HT-29 (cell line): ENCODE measurements at places on chromosomes 1 and 21. TPM values are rescaled to one million over a fixed set of nuclear protein-coding genes. Genes with fewer than 3 reads are reported as not detected.
A peak's percentile ranks its signal among the peaks of the same experiment; 100 is the strongest.

- DNase-seq = no peak
These were observed 13.3 kb downstream of the TRPM2 start for GRCh38 chr21:44366586-44367211.

- peak; percentile 23 for DNase-seq
These were observed 3.8 kb downstream of the CCN1 start for GRCh38 chr1:85584264-85584781.

DNA sequence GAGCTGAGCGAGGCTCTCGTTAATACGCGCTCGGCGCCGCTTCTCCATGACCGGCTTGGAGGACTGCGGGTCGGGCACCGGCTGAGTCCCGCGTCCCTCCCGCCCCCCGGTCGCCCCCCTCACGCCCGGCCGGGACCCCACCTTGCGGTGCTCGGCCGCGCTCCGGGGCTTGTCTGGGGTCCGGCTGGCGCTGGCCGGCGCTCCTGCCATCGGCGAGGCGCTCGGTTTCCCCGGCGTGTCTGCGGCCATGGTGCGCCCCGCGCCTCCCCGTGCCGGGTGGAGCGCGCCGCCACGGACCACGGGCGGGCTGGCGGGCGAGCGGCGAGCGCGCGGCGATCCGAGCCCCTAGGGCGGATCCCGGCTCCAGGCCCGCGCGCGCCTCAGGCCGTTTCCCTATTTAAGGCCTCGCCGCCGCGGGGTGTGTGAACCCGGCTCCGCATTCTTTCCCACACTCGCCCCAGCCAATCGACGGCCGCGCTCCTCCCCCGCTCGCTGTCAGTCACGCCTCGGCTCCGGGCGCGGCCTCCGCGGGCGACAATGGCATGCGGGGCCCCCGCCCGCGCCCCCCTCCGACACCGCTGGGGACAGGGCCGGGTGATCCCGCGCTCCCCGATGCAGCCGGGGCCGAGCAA, at the start of gene HES4:
HES4 (minus strand) TSS at position 373 of the 632 bp plus-strand sequence; CDS start at position 249, 124 bp downstream.
- DNase-seq = peak; percentile 90

- DNase-seq = no peak
These were observed 5.3 kb upstream of the TMEM52 start for GRCh38 chr1:1924386-1924785.

- no peak for DNase-seq
These were observed 6.9 kb downstream of the DNAJC6 start for GRCh38 chr1:65316233-65316632.

- DNase-seq = no peak
These were observed 725.8 kb downstream of the MRPL39 start for GRCh38 chr21:24881506-24881905.

DNA sequence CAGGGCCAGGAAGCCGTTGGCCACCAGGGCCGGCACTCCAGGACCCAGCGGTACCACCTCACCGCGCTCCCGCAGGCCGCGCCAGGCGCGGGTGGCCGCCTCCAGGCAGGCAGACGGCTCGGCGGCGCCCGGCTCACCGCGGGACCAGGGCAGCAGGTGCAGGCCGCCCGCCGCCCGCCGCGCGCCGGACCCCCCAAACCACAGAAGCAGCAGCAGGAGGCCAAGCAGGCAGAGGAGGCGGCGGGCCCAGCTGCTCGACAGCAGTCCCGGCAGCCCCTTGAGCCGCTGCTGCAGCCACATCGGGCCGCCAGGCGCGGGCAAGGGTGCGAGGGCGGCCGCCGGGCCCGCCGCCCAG, 312 bp downstream of the KIAA2013 start:
- DNase-seq = no peak

GRCh38 chr1:188043536-188044245, 1214.9 kb downstream of the PLA2G4A start:
- no peak for DNase-seq

DNA sequence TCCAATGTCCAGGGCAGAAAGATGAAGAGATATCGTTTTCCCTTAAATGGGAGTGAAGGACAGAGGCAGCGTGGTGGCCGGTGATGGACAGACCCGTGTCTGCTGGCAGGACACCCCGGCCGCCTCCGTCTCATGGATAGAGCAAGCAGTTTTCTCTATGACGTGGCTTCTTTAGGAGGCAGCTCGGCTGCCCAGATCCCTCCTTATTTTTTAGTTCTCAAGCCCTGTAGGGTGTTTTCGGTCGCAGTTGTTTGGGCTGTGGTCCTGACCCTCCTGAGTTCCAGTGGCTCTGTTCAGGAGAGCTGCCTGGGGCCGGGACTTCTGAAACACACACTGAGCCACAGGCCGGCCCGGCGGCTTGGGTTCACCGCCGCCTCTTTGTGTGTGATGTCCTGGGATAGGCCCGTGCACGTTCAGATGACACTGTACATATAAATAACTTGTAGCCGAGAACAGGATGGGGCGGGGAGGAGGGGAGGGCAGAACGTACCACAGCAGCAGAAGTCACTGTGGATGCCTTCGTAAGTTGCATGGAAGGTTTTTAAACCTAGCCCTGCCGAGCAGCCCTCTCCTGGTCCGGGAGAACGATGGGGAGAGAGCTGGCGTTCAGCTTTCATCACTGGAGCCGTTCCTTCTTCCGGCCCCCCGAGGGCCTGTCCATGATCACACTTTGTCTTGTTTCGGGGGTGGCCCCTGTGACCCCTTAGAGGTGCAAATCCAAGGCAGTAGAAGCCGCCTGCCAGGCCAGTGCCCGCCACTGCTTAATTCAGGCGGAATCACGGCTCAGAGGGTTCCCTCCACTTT, 65.2 kb downstream of the SIK1 start:
- no peak for DNase-seq

- no peak for DNase-seq
These were observed 1193.4 kb downstream of the NCAM2 start for GRCh38 chr21:22191581-22191980.

DNA sequence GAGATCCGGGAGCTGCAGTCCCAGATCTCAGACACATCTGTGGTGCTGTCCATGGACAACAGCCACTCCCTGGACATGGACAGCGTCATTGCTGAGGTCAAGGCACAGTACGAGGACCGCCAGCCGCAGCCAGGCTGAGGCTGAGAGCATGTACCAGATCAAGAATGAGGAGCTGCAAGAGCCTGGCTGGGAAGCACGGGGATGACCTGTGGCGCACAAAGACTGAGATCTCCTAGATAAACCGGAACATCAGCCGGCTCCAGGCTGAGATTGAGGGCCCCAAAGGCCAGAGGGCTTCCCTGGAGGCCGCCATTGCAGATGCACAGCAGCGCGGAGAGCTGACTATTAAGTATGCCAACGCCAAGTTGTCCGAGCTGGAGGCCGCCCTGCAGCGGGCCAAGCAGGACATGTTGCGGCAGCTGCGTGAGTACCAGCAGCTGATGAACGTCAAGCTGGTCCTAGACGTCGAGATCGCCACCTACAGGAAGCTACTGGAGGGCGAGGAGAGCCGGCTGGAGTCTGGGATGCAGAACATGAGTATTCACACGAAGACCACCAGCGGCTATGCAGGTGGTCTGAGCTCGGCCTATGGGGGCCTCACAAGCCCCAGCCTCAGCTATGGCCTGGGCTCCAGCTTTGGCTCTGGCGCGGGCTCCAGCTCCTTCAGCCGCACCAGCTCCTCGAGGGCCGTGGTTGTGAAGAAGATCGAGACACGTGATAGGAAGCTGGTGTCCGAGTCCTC, 25.5 kb downstream of the ETV3L start:
- DNase-seq = peak; percentile 77

DNA sequence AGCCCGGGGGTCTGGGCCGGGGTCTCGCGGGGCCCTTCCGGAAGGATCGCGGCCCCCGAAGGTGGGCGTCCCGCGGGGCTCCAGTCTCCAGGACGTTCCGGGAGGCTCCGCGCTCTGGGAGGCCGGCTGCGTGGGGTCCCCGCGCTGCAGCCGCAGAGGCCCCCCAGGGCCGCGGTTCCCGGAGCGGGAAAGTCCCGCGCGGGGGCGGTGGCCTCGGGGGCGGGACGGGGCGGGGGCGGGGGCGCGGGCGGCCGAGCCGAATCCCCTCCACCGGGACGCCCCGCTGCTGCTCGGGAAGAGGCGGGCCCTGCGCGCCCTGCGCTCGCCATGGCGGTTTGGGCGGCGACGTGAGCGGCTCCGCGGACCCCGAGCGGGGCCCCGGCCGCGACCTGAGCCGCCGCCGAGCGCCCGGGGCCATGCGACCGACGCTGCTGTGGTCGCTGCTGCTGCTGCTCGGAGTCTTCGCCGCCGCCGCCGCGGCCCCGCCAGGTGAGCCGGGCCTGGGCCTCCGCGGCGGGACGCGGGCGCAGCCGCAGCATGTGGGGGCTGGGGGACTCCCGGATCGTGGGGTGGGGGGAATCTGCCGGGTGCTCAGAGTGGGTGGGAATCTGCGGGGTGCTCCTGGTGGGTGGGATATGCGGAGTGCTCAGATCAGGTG, at the start of gene IFNGR2:
IFNGR2 (plus strand) TSS at position 286 of the 658 bp plus-strand sequence; CDS start at position 417, 131 bp downstream.
- DNase-seq = no peak

- DNase-seq = no peak
These were observed 109.5 kb upstream of the ZNF648 start for GRCh38 chr1:182170891-182171461.

DNA sequence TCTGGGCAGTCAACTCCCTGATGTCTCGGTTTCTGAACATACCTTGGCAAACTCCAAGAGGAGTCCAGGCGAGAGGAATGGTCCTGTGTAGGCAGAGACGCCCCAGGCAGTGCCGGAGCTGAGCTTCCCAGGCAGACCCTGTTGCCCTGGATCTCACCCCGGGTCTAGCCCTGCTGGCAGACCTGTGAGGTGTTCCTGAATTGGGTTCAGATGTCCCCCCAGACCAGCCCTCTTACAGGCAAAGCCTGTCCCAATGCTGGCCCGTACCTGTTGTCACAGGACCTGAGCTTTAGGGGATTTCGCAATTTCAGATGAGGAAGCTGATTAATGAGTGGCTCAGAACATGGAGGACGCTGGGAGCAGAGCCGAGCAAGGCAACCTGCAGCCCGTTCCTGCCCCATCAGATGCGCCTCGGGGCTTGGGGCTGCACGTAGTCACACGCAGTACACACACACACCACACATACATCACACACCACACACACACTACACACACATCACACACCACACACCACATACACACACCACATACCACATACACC, 38.5 kb upstream of the PDE9A start:
- DNase-seq = peak; percentile 52

DNA sequence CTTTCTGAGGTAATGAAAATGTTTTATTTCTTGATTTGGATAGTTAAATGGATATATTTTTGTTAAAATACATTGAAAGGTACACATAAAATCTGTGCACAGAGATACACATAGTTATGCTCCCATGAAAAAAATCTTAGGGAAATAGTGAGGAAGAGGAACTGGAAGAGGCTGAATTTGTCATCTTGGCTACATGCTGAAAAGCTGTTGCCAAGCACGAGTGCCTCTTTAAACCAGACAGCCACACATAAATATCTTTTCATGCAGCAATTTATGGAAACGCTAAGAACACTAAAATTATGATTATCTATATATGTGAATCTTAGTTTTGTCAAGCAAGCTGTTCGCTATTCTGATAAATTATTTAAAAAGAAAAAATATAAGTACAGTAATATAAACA, 12.8 kb upstream of the ADAR start:
- no peak for DNase-seq

DNA sequence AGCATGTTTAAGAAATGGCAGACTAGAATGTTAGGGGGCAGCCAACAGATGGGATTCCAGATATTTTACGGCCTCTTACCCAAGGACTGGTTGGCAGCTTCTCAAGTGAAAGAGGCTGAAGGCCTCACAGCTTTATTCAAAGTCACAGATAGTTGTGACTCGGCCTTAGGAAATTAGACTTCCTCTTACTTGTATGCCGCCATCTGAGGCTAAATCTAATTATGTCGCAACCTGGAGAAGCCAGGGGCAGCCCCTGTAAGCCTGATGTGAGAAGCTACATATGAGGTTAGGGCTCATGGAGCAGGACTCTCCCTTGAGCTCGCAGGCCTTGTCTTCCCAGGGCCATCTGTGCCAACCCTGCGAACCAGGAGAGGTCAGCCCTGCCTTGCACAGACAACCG, 352.5 kb downstream of the HHAT start:
- DNase-seq = no peak

DNA sequence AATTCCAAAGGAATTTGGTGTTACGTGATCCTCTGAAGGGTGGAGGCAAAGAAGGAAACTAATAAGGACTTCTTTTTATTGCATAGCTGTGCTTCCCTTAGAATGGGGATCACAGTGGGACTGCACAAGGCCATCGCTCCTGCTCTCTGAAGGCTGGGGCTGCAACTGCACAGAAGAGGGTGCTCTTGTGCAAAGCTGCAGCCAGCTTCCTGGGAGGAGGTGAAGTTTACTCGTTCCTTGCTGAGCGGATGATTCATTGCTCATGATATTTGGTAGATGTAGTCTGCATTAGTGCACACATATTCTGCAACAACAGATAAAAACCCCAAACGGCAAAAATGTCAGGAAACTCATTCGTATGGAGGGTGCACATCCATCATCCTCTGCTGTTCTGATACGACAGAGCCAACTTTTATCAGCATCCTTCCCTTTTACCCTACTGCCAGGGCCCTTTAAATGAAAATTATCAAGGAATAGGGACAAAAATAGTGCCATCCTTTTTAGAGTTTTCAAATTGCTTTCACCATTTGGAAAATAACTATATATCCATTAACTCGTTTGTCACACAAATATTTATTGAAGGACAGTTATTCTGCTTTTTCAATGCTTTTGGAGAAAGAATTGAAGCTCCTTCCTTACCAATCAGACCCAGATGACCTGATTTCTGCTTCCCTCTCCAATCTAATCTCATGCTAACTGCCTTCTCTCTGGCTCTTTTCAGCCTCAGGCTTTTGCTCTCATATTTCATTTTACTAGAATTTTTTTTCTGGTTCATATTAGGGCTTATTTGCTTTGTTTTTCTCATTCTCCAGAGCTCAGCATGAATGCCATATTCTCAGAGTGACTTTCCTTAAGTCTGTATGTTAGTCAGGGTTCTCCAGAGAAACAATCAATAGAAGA, 263.6 kb downstream of the DUSP10 start:
- peak; percentile 54 for DNase-seq

DNA sequence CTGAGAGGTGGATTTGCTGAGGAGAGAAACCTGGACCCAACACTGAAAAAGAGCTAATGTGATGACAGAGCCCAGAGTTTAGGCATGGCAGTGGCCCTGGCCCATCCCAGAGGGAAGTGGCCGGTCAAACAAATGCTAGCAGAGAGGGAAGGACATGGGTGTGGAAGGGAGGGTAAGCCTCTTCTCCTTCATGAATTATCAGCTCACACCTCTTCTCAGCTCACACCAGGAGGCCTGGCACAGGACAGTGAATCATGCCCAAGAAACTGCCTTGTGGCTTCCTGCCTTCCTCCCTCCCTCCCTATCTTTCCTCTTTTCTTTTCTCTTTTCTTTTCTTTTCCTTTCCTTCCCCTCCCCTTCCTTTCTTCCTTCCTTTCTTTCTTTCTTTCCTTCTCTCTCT, 1.3 kb upstream of the SPRR3 start:
- no peak for DNase-seq

- DNase-seq = no peak
These were observed 16.4 kb downstream of the LDLRAD1 start for GRCh38 chr1:54001591-54001990.

Gene NBPF10
- total RNA-seq = 0.20 and 0.37 TPM in 2 replicates

Gene SLAMF9
- total RNA-seq = not detected in 2 replicates

Gene FMO3
- not detected in 2 replicates for total RNA-seq

Gene ISG15
- 706 and 895 TPM in 2 replicates for total RNA-seq

Gene UTS2
- total RNA-seq = not detected in 2 replicates

Gene GBP4
- 0.23 and 0.47 TPM in 2 replicates for total RNA-seq

Gene ADCY10
- not detected in 2 replicates for total RNA-seq

Gene ANGPTL3
- total RNA-seq = not detected in 2 replicates
